ENCODE measurements at places on chromosomes 6 and 20. TPM values are rescaled to one million over a fixed set of nuclear protein-coding genes. Genes with fewer than 3 reads are reported as not detected.

Gene SEMG1
- not detected for total RNA-seq

Gene HLA-DQA2
- not detected for total RNA-seq

DNA sequence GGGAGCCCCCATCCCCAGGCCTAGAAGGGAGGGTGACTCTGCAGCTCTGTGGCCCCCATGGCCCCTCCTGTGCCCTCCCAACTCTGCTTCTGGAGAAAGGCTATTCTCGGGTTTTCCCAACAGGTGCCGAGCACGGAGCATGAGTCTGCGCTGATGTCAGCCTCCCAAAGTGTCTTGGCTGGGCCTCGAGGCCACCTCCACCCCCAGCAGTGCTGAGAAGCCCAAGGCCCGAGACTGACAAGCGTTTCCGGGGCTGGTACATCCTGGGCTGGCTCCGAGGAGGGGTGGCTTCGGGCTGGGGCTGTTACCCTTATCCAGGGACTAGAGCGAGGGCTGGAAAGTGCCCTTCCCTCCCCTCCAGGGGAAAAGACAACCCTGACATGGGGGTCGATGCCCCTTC lies 60.2 kb upstream of the GATA5 start:
- H3K4me1 ChIP-seq = no peaks in the 10 kb centered on the region
- DNase-seq = no peak
- H3K36me3 ChIP-seq = no peaks in the 10 kb centered on the region
- no peak overlapping the region for H3K27ac ChIP-seq
- H3K27me3 ChIP-seq = no peaks in the 10 kb centered on the region

GRCh38 chr20:51624157-51624731 lies 81.7 kb upstream of the NFATC2 start:
- DNase-seq = peak; percentile 77
- H3K27me3 ChIP-seq = peaks cover 5% of the 10 kb centered on the region
- peaks cover 17% of the 10 kb centered on the region for H3K4me1 ChIP-seq
- H3K4me3 ChIP-seq = no peak overlapping the region
- no peak overlapping the region for H3K27ac ChIP-seq

DNA sequence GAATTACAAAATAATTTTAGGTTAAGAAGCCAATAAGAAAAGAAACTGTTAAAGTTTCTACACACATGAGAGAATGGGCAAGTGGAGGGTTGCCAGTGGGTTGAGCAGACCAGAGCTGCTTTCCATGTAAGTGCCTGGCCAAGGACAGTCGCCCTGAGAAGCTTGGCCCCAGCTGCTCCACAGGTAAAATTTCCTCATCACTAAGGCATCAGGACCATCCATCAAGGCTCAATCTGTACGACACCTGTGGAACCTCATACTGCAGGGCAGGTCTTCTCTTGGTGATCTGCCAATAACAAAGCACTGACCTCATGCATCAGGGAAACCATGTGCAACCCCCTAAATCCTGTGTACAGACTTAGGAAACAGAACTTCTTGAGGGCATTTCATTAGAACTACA lies 115.4 kb downstream of the INSM1 start:
- no peaks in the 10 kb centered on the region for H3K27me3 ChIP-seq
- H3K4me1 ChIP-seq = peaks cover 68% of the 10 kb centered on the region
- peaks cover 10% of the 10 kb centered on the region for H3K36me3 ChIP-seq
- DNase-seq = no peak

DNA sequence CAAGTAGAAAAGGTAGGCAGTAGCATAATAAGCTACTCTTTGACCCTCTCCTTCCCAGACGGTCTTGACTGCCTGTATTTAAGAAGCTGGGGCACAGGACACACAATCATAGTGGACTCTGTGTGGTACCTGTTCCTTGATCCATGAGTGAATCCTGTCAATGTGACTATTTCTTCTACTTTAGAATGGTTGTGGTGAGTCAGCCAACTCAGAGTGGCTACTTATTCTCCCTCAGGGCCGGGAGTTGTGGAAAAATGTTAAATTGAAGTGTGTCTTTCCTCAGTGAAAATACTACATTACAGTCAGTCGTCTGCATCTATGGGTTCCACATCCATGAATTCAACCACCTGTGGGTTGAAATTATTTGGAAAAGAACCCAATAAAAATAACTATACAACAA lies 30.8 kb upstream of the PREP start:
- H3K36me3 ChIP-seq = no peaks in the 10 kb centered on the region
- no peak for DNase-seq
- no peak overlapping the region for H3K27ac ChIP-seq
- H3K4me3 ChIP-seq = no peak overlapping the region
- peaks cover 34% of the 10 kb centered on the region for H3K27me3 ChIP-seq
- no peaks in the 10 kb centered on the region for H3K4me1 ChIP-seq

Gene DNAJC5
- total RNA-seq = 37.6 TPM

Gene TFAP2C
- total RNA-seq = 0.07 TPM

DNA sequence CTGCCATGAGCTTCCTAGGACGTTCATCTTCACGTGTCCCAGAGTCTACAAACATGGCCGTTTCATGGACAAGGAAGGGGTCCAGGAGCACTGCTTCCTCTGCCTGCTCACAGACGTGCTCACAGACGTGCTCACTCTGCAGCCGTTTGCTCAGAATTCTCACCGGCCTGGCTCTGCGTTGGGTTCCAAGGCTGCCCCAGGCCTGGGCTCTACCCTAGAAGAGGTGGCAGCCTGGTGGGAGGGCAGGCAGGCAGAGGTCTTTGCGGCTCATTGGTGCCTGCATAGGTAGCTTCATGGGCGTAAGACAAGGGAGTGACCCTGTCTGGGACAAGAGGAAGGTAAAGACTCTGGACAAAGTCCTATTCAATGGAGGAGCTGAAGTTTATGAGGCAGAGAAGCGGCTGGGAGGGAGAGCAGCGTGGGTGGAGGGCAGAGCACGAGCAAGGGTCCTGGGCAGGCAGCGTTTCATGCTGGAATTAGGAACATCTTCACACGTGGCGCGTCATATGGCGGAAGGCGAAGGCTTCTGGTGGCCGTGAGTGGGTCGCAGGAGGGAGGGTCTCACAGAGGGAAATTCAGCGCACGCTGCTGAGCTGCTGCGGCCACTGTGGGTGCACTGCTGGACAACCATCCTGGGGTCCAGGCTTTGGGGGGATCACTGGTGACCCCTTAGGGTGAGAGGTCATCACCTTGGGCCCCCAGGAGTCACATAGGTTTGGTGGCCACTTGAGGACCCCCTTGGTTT lies 138.2 kb downstream of the PHACTR3 start:
- no peak overlapping the region for H3K27ac ChIP-seq
- H3K4me1 ChIP-seq = no peaks in the 10 kb centered on the region
- no peaks in the 10 kb centered on the region for H3K36me3 ChIP-seq
- no peaks in the 10 kb centered on the region for H3K27me3 ChIP-seq
- H3K4me3 ChIP-seq = no peak overlapping the region

GRCh38 chr20:50120935-50121693 lies 8.2 kb upstream of the UBE2V1 start:
- no peaks in the 10 kb centered on the region for H3K27me3 ChIP-seq
- peak; percentile 67 for DNase-seq
- peaks cover 8% of the 10 kb centered on the region for H3K36me3 ChIP-seq

DNA sequence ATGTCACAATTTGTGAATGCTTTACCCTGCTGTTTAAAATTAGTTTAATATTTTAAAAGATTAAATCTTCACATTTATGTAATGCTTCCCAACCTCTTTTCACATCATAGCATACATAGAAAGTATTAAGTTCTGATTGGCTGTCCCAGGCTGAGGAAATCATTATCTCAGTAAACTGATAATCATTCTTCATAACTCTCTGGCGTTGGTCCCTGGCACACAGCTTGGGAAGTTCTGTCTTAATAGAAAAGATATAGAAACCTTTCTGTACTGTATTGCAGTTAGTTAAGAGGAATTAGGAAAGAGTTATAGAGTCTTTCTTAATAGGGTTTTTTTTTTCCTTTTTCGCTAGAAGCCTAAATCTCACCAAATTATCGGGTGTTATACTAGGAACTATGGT lies 85.4 kb downstream of the CBFA2T2 start:
- H3K27me3 ChIP-seq = no peaks in the 10 kb centered on the region
- H3K27ac ChIP-seq = no peak overlapping the region
- H3K4me1 ChIP-seq = peaks cover 23% of the 10 kb centered on the region
- H3K36me3 ChIP-seq = no peaks in the 10 kb centered on the region
- no peak overlapping the region for H3K4me3 ChIP-seq

GRCh38 chr20:910132-910869 lies 5.8 kb downstream of the ANGPT4 start:
- H3K4me1 ChIP-seq = no peaks in the 10 kb centered on the region
- H3K36me3 ChIP-seq = no peaks in the 10 kb centered on the region
- DNase-seq = no peak
- H3K27me3 ChIP-seq = peaks cover 5% of the 10 kb centered on the region

GRCh38 chr6:41523915-41524633 lies 22.1 kb upstream of the FOXP4 start:
- H3K27ac ChIP-seq = no peak overlapping the region
- H3K4me3 ChIP-seq = no peak overlapping the region
- no peaks in the 10 kb centered on the region for H3K4me1 ChIP-seq
- H3K27me3 ChIP-seq = peaks cover 52% of the 10 kb centered on the region
- H3K36me3 ChIP-seq = no peaks in the 10 kb centered on the region

DNA sequence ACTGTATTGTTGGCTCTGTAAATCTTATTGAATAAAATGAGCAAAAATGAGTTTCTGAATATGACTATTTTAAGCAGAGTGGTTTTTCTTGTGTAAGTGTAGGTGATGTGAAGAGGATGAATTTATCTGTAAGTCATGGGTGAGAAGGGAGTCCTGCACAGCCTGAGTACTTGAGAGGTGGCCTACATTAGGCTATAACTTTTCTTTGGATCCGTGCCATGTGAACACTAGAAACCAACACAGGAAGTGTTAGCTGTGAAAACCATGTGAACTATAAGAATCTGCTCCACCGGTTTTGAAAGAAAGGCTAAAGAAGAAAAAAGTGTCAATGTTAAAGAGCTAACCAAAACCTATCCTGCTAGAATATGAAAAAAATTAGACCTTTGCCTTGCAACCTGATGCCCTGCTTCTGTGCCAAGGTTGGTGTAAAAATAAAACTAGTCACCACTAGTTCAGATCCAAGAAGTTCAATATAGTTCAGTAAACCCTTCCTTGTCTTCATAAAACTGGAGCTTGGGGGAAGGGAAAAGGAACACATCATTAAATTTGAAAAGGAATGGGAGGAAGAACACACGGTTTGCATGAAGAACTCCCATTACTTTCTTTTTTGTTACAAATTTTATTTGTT lies 21.3 kb downstream of the PLCB1 start:
- no peak for DNase-seq
- H3K4me3 ChIP-seq = no peak overlapping the region
- peaks cover 59% of the 10 kb centered on the region for H3K4me1 ChIP-seq
- peak overlapping the region; percentile 31 for H3K27ac ChIP-seq

- no peak for DNase-seq
- H3K4me1 ChIP-seq = peaks cover 11% of the 10 kb centered on the region
- H3K27ac ChIP-seq = no peak overlapping the region
- H3K36me3 ChIP-seq = no peaks in the 10 kb centered on the region
Observed at GRCh38 chr6:112231164-112231563, 23.2 kb downstream of the LAMA4 start.

- H3K27ac ChIP-seq = no peak overlapping the region
- no peak overlapping the region for H3K4me3 ChIP-seq
- no peaks in the 10 kb centered on the region for H3K36me3 ChIP-seq
Observed at GRCh38 chr6:79246891-79247290, 12.4 kb upstream of the HMGN3 start.
